Heart left ventricle (tissue), 16 donors: ENCODE measurements at places on chromosomes 3 and 15.

DNA sequence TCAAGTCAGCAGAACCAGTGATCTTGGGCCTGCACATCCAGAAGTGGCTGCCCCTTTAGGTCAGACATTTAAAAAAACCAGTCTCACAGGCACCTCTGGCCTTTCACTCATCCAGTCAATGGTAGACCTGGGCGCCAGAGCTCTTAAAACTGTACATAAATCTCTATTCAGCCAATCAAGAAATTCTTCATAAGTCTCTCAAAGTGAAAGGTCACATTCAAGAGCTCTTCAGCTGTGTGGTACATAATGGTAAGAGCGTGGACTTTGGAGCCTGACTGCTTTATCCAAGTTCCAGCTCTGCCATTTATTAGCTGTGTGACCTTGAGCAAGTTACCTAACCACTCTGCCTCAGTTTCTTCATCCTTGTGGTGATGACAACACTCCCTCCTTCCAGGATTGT, 22.3 kb upstream of the MORF4L1 start:
- DNase-seq: no peak

- DNase-seq: no peak
Observed at GRCh38 chr3:23519314-23520208, 286.2 kb upstream of the UBE2E1 start.

GRCh38 chr3:27487383-27487782, 3.2 kb upstream of the SLC4A7 start:
- no peak for DNase-seq

DNA sequence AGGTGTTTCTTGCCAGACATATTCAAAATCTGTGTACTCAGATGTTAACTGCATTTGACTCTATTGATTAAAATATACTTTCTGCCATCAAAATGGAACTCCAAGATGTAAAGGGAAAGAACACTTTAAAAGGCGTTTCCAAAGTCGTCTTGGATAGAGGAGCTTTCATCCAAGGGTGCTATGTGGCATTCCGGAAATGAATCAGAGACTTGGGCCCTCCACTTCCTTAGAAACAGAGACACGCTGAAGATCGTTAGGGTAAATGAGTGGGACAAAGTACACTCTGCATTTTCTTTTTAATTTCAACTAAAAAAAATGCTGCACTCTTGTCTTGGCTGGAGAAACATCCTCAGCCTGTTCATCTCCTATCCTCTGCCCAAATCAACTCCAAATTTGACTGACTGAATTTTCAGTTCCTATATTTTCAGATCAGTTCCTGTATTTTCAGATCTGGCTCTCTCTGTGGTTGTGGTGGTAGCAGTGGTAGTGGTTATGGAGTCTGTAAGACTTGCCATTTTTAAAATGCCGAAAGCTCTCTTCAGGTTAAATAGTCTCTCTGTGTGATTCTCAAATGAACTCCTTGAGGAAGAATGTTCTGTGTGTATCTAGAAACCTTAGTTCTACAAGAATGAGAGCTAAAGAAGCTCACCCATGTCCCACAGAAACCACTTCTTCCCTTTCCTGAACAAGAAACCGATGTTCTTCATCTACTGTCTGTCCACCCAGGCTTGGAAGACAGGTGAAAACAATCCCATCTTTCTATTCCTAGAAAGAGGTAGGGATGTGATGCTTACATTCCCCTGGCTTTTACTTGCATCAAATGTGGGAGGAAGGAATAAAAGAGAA, 156.8 kb upstream of the ICE2 start:
- DNase-seq: no peak
